Stimulated activated CD8-positive, alpha-beta memory T cell treated with anti-CD3 and anti-CD28 coated beads, Interleukin-4, amount 100 ng/mL, for 1 hour (primary cell): ENCODE measurements at places on chromosomes 4 and X.

DNA sequence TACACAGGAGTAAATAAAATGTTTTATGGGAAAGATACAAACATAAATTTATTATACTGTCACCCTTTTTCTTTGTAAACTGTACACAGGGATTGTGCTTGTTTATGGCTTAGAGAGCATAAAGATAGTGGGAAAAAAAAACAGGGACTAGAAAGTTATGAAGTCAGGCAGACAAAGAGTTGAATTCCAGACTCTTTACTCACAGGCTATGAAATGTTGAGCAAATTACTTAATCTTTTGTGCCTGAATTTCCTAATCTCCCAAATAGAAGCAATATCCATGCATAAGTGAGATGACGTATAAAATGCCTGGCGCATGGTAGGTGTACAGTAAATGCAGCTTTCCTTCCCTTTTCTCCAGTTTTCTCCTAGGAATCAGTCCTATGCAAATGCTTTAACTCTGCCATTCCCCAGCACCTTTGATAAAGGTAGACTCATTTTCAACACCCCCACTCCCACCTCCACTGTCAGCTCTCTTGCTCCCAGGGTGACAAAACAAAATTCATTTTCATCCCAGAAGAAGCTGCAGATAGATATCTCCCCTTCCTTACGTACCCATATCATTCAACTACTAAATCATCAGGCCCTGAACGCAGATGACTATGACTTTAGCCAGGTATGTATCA is 44.5 kb upstream of the BTC start:
- DNase-seq: no peak

DNA sequence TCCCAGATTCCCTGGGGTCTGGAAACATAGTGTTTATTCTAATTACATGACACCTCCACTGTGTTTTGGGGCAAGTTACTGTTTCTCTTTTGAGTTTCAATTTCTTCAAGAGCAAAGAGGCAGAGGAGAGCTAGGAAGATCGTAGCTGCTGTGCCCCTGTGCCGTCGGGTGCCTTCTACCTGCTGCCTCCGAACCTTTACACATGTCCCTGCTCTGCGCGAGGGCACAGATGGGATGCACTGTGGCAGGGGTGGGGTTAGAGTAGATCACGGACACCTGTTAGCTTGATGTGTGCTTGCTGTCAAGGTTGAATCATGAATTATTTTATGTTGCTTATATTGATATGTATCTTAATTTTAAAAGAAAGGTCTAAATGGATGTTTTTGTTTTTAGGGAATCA is 71.1 kb upstream of the MSANTD1 start:
- no peak for DNase-seq

- DNase-seq: no peak
Observed at GRCh38 chr4:54050214-54050904, 14.0 kb downstream of the CHIC2 start.

DNA sequence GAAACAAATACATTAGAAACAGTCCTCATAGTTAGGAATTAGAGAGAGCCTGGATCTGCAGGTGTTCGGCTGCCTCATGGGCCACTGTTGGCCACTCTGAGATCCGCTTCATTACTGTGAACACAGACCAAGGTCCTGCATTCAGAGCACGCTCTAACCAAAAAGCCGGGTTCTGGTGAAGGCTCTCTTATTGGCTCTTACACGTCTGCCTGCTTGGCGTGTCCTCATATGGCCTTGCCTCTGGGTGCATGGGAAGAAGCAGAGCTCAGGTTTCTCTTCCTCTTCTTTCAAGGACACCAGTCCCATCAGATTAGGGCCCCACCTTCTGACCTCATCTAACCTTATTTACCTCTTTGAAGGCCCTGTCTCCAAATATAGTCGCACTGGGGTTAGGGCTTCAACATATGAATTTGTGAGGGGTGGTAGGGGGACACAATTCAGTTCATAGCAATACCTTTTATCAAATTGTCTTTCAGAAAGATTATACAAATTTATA is 37.1 kb upstream of the ELF2 start:
- DNase-seq: no peak

- DNase-seq: peak; percentile 23
Observed at GRCh38 chr4:26197018-26197779, 123.6 kb upstream of the RBPJ start.

DNA sequence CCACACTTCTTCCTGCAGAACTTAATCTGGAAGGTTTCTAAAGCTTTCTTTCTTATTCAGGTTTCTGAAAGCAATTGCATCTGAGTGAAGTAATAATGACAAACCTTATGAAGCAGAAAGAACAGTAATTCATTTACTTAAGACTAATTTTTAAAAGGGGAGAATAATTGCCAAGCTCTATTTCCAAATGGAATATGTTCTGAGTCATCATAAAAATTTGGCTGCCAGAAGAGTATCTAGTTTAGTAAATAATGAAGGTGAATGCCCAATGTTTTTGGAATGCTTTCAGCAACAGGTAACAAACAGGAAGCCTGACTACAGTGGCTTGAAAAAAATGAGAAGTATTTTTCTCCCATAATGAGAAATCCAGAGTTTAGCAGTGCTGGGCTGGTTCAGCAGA is 227.3 kb upstream of the TET2 start:
- DNase-seq: no peak

DNA sequence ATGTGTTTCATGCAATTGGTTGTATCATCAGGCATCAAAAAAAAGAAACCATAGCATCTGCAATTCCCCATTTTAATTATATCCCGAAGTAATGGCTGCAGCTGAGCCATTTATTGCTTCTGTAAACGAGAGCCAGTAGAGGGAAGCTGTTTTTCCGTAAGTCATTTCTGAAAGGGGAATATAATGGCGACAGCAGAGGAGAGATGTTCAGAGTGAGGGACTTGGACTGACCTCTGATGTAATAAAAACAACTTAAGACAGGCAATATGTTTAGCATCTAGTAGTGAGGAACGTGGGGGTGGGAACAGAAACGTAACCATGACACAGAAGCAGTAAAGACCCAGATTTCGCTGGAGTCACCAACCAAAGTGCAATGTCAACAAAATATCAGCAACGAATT is 31.5 kb upstream of the NAA11 start:
- no peak for DNase-seq

DNA sequence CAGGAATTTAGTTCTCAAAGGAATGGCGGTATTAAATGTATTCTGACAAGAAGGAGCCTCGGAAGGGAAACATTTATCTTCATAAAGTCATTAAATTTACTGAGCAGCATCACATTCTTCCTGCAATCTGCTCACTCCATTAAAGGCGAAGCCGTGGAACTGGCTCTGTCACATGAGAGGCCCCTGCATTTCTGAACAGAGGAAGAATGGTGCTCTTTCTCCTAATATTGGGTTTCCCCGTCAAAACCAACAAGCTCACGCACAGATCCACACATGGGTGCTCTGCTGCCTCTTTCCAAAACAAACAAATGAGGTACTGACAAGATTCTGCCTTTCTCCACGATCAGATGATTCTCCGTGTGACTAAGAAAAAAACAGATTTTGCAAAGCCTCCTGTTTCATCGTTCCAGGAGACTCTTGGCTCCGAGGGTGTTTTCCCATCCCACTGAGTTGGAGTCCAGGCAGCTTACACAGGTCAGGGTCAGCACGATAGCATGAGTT is 191.2 kb downstream of the IDS start:
- no peak for DNase-seq

DNA sequence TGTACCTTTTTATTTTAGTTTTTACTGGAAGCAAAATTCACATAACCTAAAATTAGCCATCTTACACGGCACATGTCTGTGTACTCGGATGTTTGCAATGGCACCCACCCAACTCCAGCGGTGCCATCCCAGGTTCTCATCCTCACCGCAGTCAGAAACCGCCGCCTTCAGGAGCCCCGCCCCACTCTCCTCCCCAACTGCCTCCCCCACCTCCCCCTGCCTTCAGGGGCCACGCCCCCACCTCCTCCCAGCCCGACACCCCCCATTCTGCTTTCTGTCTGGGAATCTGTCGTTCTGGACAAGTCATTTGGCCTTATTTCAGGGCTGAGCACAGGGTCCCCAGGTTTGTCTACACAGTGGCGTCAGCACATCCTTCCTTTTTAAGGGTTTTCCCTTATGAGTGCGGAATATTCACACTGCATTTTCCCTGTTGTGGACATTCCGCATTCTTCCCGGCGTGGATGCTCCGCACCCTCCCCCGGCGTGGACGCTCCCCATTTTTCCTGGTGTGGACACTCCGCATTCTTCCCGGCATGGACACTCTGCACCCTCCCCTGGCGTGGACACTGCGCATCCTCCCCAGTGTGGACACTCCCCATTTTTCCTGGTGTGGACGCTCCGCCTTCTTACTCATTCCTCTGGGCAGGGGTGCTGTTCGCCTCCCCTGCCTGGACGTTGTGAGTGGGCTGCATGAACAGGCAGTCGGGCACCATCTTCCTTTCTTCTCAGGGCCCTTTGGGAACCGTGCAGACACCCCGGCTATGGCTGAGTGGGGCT is 135.4 kb upstream of the NKX1-1 start:
- no peak for DNase-seq

DNA sequence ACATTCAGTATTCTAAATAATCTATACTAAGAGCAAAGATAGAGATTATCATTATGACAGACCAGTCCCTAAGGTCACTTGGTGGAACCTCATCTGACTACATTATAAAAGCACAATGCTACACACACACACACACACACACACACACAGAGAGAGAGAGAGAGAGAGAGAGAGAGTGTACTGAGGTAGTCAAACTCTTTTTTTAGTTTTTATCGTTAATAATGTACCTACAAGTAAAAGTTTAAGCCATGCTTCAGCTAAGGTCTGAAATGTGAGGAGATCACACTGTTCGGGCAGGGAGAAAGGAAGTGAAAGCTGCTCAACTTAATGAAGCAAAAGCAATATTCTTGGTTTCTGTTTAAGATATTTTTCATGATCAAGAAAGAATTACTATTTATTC is 75.8 kb upstream of the CCDC160 start:
- DNase-seq: no peak

GRCh38 chr4:38682336-38682735 is 18.3 kb downstream of the KLF3 start:
- no peak for DNase-seq

DNA sequence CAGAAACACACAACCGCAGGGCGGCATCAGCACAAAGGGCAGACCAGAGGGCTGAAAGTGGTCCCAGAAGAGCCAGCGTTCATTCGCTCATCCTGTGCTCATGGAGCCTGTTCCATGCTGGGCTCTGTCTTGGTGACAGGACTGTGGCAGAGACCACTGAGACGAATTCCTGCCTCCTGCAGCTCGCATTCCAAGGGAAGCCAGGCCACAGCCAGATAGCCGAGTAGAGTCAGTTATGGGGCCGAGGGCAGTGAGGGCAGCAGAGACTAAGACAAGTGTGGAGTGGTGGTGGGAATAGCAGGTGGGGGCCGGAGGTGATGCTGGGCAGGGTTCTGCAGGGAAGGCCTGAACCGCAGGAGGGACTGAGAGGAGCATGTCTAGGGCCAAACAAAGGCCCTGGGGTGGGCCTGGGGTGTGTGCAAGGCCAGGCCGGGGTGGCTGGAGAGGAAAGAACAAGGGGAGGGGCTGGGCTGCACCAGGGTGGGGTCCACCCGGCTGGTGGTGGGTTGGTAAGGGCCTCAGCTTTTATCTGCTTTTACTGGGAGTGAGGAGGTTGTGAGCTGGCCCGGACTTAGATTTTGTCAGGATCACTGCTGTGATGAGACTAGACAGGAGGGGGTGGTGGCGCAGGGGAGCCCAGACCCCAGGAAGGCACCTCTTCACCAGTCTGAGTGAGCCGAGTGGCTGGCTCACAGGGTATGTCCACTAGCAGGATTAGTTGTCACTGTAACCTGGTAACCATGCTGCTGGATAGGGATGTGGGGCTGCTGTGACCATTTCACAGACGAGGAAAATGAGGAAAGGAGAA is 6.3 kb downstream of the PSAPL1 start:
- DNase-seq: no peak

- no peak for DNase-seq
Observed at GRCh38 chr4:12697970-12698369, 786.2 kb downstream of the RAB28 start.

DNA sequence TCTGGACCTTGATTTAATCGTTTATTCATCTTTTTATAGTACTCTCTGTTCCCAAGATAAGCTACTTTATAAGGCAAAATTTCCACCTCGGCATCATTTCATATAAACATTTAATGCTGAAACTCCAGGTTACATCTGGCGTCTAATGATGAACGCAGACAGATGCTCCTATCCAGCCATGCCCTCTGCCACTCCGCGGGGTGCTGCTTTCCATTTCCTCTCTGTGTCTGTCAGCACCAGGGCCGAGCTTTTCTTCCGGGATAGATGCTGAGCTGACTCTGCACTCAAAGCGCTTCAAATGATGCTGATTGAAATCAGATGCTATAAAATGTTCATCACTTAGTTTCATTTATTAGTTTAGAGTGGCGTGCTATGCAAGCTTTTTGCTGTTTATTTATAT is 80.5 kb upstream of the HELT start:
- no peak for DNase-seq

DNA sequence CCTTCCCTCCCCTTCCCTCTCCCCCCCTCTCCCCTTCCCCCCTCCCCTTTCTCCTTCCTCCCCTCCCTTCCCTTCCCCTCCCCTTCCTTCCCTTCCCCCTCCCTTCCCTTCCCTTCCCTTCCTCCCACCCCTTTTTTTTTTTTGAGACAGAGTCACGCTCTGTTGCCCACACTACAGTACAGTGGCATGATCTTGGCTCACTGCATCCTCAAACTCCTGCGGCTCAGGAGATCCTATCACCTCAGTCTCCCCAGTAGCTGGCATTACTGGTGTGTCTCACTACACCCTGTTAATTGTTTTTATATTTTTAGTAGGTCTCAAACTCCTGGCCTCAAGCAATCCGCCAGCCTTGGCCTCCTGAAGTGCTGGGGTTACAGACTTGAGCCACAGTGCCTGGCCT is 66.6 kb downstream of the TBC1D9 start:
- no peak for DNase-seq

GRCh38 chr4:103802766-103803165 is 83.0 kb upstream of the TACR3 start:
- DNase-seq: no peak

DNA sequence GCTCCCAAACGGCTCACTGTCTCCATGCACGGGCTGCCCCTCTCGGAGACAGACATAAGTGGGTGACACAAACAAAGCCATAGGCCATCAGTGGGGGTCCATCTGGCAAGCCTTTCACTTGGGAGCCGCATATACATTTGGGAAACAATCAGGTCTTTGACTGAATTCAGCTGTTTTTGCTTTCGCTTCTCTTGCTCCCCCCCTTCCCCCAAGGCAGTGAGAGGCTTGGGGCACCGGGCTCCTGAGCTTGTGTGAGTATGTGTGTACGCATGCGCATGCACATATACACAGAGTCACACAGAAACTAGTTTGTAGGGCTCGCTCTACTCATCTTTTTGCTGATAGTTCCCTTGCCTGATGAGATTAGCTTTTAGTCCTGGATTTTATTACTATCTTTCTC is 284.4 kb downstream of the AFF2 start:
- no peak for DNase-seq

GRCh38 chrX:118761939-118762707 is 34.7 kb downstream of the IL13RA1 start:
- DNase-seq: no peak

GRCh38 chr4:147050356-147050765 is 104.7 kb upstream of the TTC29 start:
- DNase-seq: no peak

- no peak for DNase-seq
Observed at GRCh38 chr4:122091397-122091796, 60.7 kb upstream of the BLTP1 start.
